ENCODE measurements at places on chromosomes 2 and 18. TPM values are rescaled to one million over a fixed set of nuclear protein-coding genes. Genes with fewer than 3 reads are reported as not detected.

The C18orf54 gene
- polyA plus RNA-seq = 7.4 TPM

GRCh38 chr2:88919087-88919738, 227.7 kb downstream of the RPIA start:
- no peak for DNase-seq

The ZC3H15 gene
- polyA plus RNA-seq = 94.1 TPM

- no peak for DNase-seq
Measured at GRCh38 chr2:121427187-121427689, 103.4 kb upstream of the RNU4ATAC start.

- no peak for DNase-seq
Measured at GRCh38 chr18:35451032-35451431, 46.7 kb downstream of the INO80C start.

GRCh38 chr2:127275789-127276188, 18.2 kb downstream of the ERCC3 start:
- no peak for DNase-seq

All from fibroblast of lung (primary cell).